Aorta (tissue), 5 donors: ENCODE measurements at places on chromosomes 12 and 14. TPM values are rescaled to one million over a fixed set of nuclear protein-coding genes. Genes with fewer than 3 reads are reported as not detected.

The B4GALNT3 gene
- 17.4 TPM for total RNA-seq

The RPGRIP1 gene
- total RNA-seq: 0.39 TPM

The OVCH1 gene
- total RNA-seq: 1.0 TPM

The ART4 gene
- total RNA-seq: 5.6 TPM

The TSPAN8 gene
- 1.4 TPM for total RNA-seq

The HOXC4 gene
- total RNA-seq: 18.4 TPM

The MIPOL1 gene
- total RNA-seq: 19.7 TPM

The DLK1 gene
- total RNA-seq: not detected

The SYNE2 gene
- total RNA-seq: 168 TPM

The INSM2 gene
- total RNA-seq: not detected

The WASHC4 gene
- total RNA-seq: 50.6 TPM

The ANKRD9 gene
- total RNA-seq: 13.7 TPM

The DIP2B gene
- total RNA-seq: 15.7 TPM

The KIAA0586 gene
- total RNA-seq: 18.5 TPM

The TPPP2 gene
- not detected for total RNA-seq

The GPHN gene
- 22.2 TPM for total RNA-seq

The DBX2 gene
- 0.27 TPM for total RNA-seq

The E2F7 gene
- 0.36 TPM for total RNA-seq

The ACVRL1 gene
- 96.9 TPM for total RNA-seq

The NGB gene
- not detected for total RNA-seq

The EML5 gene
- 1.6 TPM for total RNA-seq

The LRRIQ1 gene
- 0.99 TPM for total RNA-seq
